ENCODE measurements at places on chromosomes 7 and 10.

DNA sequence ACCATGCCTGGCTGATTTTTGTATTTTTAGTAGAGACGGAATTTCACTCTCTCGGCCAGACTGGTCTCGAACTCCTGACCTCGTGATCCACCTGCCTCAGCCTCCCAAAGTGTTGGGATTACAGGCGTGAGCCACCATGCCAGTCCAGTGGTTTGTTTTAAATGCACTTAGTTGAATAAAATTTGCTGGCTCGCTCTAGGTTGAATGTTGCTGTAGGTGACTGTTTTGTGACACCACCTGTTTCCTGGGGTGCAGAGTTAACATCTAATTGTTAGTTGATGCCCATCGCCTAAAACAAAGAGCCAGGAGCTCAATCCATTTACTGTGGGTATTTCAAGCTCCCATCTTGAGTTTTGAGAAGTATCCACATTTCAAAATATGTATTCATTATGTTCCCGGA is 31.2 kb downstream of the MGAM2 start:
- DNase-seq = no peak

DNA sequence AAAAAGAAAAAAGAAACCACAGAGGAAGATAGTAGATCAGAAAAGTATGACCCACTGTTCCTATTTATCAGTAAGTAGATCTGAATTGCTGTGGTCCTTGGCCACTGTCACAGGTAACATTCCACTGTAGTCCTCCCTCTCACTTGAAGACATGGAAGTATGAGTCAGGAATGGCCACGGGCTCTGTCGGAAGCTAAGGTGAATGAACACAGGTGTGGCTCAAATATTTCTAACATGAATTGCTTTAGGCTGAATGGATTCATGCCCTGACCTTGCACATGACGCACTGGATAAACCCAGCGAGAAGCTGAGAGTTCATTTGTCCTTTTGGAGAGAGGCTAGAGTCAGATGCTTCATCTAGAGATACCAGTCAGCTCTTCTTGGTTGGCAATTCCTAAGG is 224.5 kb upstream of the SP8 start:
- no peak for DNase-seq

GRCh38 chr7:22545529-22545928 is 45.5 kb upstream of the STEAP1B start:
- DNase-seq = no peak

- no peak for DNase-seq
Measured at GRCh38 chr7:2508327-2509215, 11.0 kb upstream of the LFNG start.

DNA sequence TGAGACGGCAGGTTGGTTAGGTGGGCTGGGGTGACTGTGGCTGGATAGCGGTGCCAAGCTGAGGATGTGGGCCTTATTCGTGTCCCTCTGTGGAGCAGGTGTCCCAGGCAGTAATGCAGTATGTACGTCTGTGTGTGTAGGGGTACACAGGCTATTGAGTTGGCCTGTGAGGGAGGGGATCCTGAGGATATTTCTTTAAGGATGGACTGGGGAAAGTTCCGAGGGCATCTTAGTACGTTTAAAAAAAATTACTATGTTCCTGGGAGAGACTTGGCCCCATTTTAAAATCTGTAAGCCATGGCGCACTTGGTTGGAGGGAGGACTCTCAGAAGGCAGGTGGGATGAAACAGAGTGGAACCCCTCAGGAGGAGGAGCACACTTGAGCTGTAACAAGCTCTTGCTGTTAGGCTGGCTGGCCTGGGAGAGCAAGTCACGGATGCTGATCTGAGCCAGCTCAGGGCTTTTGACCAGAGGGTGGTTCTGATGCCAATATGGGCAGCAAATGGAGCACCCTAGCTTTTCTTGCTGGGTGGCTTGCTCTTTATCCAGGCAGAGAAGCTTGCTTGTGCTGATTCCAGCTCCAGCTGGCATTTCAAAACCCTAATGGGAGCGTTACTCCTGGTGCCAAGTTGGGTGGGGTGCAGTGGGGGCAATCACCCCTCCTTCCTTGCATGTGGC is 765 bp downstream of the WBP1L start:
- no peak for DNase-seq

GRCh38 chr7:37826825-37827224 is 21.6 kb upstream of the NME8 start:
- no peak for DNase-seq

DNA sequence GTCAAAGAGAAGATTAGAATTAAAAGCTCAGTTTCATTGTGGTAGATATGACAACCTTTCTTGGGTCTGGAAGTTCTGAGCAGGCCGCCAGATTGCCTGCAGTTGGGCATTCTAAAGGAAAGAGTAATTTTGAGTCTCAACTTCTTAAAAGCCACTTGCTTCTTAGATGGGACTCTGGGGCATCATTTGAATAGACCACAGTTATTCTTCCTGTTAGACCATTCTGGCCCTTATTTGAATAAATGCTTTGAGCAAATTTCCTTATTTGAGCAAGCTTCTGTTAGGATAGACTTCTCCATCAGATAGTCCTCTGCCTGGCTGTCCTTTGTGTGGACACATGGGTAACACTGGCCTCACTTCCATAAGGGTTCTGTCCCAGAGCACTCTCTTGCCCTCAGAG is 40.2 kb downstream of the SND1 start:
- DNase-seq = no peak

- no peak for DNase-seq
Measured at GRCh38 chr7:44693641-44694313, 54.9 kb upstream of the ZMIZ2 start.

DNA sequence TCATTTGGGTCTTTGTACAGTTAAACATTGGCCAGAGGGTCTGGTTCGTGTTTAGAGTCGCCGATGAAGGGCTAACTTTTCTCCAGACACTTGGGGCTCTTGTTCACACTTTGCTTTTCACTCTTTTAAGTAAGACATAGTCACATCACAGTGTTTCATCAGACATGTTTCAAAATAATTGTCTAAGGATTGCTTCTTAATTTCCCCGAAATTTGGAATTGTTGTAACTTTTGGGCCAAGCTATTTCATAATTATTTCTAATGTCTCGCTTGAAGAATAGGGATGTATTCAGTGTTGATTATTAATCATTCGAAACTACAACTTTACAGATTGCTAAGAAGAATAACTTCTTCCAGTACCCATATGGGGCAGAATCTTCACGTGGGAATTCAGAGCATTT is 92.8 kb downstream of the TCF7L2 start:
- no peak for DNase-seq

- no peak for DNase-seq
Measured at GRCh38 chr7:129845972-129846327, 106.8 kb downstream of the UBE2H start.

DNA sequence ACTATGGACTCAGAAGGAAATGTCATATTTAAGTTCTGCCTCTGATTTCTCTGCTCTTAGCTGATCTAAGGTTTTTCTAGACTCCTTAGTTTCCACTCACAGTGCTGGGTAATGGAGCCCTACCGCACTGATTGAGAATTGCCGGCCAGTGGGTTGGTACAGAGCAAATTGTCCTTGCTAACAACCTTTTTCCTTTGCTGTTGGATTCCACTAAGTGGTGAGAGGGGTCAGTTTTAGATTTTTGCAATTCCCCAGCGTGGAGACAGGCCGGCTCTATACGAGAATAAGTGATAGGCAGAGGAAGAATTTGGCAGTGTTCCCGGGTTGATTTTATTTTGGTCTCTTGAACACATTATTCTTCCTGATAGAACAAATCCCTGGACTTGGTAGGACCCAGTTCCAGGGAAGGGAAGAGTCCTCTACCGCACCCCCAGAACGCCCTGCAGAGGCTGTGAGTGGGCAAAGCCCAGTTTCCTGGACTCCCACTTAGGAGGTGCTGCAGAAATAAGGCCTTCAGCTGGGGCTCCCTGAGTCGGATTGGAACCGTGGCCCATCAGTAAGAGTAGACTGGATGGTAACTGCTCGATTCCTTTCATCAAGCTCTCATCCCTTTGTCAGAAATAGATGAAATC is 3.0 kb upstream of the NRP1 start:
- DNase-seq = no peak

DNA sequence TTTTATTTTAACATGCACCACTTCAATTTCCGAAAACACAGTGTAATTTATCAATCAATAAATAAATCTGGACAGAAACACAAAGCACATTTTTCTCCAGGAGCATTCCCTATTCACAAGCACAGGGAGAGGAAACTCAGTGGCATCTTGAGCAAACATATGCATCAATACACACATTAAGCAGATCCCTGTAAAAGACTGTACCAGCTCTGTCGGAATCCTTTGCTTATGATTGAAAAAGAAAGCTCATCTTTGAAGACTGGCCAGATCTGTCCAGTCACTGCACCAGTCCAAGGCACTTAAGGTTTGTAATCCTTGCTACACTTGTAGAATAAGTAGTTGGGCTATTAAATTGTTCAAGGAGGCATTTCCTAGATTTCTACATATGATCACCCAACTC is 343.9 kb downstream of the BMPER start:
- no peak for DNase-seq

DNA sequence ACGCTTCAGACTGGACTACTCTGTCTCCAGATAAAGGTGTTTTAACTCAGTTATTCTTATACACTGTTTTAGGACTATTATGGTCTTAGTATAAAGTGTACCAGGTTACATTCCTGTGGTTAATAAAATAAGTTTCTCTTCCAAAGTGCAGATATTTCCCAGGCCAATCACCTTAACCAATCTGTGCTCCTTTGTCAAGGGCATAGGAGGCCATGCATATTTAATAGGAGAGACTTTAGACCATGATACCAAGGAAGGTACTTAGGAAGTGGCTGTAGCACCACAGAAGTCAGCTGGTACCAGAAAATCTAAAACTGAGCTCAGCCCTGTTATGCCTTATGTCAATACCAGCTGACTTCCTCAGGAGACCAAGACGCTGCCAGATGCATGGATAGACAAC is 226.5 kb upstream of the TMEM72 start:
- DNase-seq = no peak

- DNase-seq = no peak
Measured at GRCh38 chr10:96708456-96708855, 11.9 kb downstream of the PIK3AP1 start.

DNA sequence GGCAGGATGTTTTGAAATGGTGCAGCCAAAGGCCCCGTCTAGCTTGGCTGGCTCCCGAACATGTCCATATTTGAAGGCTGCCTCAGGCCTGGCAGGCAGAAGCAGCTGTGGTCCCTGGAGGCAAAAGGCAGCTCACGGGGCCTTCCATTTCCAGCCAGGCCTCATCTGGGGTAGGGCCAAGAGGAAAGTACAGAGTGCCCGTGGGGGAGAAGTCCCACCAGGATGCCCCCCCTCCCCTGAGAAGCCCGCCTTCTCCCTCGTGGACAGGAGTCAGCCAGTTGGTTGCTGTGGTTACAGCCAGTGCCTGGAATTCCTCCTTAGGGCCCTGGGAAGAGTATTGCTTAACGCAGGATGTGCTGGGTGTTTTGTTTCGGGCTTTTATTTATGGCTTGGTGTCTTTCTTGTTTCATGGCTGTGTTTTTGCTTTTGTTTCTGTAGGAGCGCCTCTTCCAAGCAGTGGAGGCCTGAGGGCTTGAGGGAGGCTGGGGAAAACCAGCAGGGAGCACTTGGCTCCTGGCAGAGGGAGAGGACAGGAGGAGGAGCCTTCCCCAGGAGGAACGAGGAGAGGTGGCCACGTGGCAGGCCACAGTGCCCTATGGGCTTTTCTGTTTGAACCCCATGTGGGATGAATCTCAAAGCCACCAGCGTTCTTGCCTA is 45.4 kb downstream of the CHST3 start:
- DNase-seq = no peak

DNA sequence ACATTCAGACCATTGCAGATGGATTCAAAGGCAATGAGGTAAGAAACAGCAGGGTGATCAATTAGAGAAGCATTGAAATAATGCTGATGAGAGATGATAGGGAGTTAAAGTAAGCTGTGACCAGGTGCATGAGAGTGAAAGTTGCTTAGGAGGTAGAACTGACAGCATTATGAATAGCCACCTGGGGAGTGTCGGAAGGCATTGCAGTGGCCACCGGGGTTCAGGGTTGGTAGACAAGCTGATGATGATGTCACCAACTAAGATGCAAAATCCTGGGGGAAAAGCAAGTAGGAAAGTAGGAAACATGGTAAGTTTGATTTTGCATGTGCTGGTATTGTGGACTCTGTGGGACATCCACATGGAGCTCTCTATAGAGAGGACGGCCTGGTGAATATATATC is 211.9 kb upstream of the ETV1 start:
- no peak for DNase-seq

- no peak for DNase-seq
Measured at GRCh38 chr10:6603142-6604125, 23.4 kb upstream of the PRKCQ start.

DNA sequence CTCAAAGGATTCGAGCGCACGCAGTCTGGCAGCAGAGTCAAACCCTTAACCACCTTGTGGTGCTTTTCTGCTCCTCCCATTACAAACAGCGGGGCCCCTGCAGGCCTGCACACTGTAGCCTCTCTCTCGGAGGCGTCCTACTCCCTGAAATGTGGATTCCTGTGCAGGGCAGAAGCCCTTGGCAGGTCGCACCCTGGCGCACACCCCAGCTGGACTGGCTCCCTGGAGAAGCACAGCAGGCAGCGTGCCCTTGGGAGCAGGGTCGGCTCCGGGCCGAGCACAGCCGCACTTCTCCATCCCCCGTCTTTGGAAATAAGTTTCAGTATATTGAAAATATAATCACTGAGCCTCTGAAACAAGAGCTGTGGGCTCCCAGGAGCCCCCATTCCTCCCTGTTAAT is 144.1 kb downstream of the C10orf105 start:
- DNase-seq = no peak

DNA sequence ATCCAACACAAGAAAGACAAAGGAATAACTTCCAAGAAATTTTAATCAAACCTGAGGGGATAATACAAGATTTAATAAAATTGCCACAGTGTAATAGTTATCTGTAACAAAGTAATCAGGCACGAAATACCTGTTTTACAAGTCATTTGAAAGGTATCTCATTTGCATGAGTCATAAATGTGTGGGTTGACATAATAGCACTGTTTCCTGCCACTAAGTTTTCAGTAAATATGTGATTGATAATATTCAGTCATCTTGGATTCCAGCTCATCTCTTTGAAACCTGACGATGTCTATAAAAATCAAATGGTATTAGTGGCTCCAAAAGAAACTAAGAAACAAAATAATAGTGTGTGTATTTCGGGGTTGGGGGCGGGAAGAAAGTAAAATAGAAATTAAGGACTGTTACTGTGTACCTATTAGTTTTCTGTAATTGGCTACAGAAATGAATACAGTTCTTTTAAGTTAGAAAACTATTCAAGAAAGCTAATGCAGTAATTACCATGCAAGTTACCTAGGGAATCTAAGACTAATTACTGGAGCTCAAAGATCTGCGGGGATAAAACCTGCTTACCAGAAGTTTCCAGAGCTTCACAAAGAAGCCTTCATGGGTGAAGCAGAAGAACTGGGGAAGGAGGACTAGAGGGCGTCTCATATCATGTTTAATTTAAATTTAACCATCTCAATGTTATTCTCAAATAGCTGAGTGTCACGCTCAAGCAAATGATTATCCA is 100.7 kb downstream of the ST8SIA6 start:
- no peak for DNase-seq

- no peak for DNase-seq
Measured at GRCh38 chr7:20268824-20269223, 51.6 kb upstream of the MACC1 start.

GRCh38 chr7:19121977-19122588 is 4.6 kb upstream of the TWIST1 start:
- DNase-seq = no peak

GRCh38 chr7:74612015-74612829 is 45.3 kb upstream of the GTF2I start:
- no peak for DNase-seq

Measured in activated CD4-positive, alpha-beta T cell treated with anti-CD3 and anti-CD28 coated beads for 24 hours (primary cell).